CD4-positive, CD25-positive, alpha-beta regulatory T cell (primary cell): ENCODE measurements at places on chromosomes 6 and 20. TPM values are rescaled to one million over a fixed set of nuclear protein-coding genes. Genes with fewer than 3 reads are reported as not detected.

Gene CST5
- polyA plus RNA-seq = not detected

Gene ECT2L
- polyA plus RNA-seq = 0.10 TPM

Gene USP49
- 0.34 TPM for polyA plus RNA-seq

Gene KHDC1L
- polyA plus RNA-seq = not detected

Gene DBNDD2
- 23.5 TPM for polyA plus RNA-seq

Gene PROKR2
- polyA plus RNA-seq = not detected

Gene NEURL2
- polyA plus RNA-seq = 3.0 TPM

Gene GINM1
- 25.9 TPM for polyA plus RNA-seq

Gene KIF13A
- not detected for polyA plus RNA-seq

Gene HTR1B
- polyA plus RNA-seq = not detected

Gene FBXO30
- polyA plus RNA-seq = 1.1 TPM

Gene TRMT11
- polyA plus RNA-seq = 9.6 TPM

Gene MOCS3
- 5.9 TPM for polyA plus RNA-seq

Gene CD164
- 339 TPM for polyA plus RNA-seq

Gene SLC35D3
- polyA plus RNA-seq = not detected

Gene COQ3
- polyA plus RNA-seq = 7.2 TPM

Gene HLA-DRA
- 153 TPM for polyA plus RNA-seq

Gene PRR18
- polyA plus RNA-seq = not detected

Gene PAX1
- not detected for polyA plus RNA-seq

Gene MYT1
- polyA plus RNA-seq = not detected

Gene NOTCH4
- 0.36 TPM for polyA plus RNA-seq

Gene LST1
- 8.0 TPM for polyA plus RNA-seq

Gene HTR1E
- polyA plus RNA-seq = not detected

Gene DNMT3B
- polyA plus RNA-seq = not detected

Gene FNDC11
- polyA plus RNA-seq = 0.17 TPM

Gene PTGIS
- not detected for polyA plus RNA-seq
